CD4-positive, alpha-beta T cell (primary cell): ENCODE measurements at places on chromosomes 1 and 21.

- DNase-seq: no peak
Measured at GRCh38 chr21:25298512-25299491, 308.5 kb downstream of the MRPL39 start.

DNA sequence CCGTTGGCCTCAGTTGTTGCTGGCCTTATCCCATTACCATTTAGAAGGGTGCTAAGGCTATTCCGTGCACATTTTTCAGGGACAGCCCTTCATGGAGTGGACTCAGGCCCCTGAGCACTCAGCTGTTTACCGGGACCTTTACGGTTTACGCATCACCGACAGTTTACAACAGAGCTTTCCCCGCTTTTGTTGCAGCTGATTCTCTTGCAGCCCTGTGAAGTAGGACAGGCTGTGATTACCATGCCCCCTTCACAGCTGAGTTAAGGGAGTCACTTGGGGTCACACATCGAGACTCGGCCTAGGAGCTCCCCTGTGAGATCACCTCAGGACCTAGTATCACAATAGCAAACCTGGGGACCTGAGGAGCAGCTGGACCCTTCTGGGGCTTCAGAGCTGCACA, 41.9 kb downstream of the PTPRF start:
- no peak for DNase-seq

DNA sequence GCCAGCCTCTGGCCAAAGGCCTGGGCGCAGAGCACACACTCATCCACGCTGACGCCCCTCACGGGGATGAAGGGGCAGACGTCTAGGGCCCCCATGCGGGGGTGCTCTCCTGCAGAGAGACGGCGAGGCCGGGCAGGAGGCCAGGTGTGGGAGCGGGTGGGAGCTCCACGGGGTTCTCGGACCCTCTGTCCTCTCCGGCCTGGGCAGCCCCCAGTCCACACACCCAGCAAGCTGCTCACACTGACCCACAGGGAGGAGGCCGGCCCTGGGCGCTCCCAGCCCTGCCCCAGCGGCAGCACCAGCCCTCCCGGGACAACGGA, 2.5 kb downstream of the FTCD start:
- DNase-seq: no peak

GRCh38 chr1:153922076-153922971, 448 bp downstream of the GATAD2B start:
- DNase-seq: no peak

- DNase-seq: no peak
Measured at GRCh38 chr1:2135941-2136340, 58.6 kb downstream of the FAAP20 start.

DNA sequence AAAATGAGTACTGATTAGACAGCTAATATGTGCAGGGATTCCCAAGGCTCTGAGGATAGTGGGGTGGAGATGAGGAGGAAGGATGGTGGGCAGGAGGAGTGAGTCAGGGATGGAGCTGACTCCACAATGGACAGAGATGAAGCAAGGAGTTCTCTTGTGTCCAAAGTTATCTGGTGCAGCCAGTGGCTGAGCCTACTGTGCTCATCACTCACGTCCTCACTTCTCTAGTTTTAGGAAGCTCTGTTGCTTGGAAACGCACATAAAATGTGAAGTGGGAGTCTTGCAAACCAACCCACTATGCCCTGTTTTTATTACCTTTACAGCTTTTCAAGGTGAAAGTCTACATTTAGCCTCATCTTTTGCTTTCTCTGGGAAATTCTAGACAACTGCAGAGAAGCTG, 36.5 kb upstream of the SAMD13 start:
- DNase-seq: no peak

GRCh38 chr1:167893798-167894197, 20.1 kb downstream of the ADCY10 start:
- no peak for DNase-seq

DNA sequence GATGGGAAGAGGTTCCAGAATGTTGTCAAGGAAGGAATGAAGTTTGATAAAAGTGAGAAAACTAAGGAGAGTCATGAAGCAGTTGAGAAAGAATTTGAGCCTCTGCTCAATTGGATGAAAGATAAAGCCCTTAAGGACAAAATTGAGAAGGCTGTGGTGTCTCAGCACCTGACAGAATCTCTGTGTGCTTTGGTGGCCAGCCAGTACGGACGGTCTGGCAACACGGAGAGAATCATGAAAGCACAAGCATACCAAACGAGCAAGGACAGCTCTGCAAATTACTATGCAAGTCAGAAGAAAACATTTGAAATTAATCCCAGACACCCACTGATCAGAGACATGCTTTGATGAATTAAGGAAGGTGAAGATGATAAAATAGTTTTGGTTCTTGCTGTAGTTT, 142.8 kb downstream of the CDC7 start:
- DNase-seq: no peak

GRCh38 chr1:156119503-156120209, 5.1 kb downstream of the LMNA start:
- peak; percentile 65 for DNase-seq
